ENCODE measurements at places on chromosomes 2 and 18.

DNA sequence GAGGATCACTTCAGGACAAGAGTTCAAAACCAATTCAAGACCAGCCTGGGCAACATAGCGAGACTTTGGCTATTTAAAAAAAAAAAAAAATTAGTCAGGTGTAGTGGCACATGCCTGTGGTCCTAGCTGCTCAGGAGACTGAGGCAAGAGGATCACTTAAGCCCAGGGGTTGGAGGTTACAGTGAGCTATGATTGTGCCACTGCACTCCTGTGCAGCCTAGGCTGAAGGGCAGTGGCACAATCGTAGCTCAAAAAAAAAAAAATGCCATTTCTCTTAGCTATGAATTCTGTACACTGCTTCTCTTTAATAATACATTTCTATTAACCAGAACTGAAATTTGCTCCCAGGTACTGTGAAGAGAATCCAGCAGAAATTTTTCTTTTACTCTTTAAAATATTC, 202.8 kb downstream of the DYM start:
- DNase-seq, result no peak

DNA sequence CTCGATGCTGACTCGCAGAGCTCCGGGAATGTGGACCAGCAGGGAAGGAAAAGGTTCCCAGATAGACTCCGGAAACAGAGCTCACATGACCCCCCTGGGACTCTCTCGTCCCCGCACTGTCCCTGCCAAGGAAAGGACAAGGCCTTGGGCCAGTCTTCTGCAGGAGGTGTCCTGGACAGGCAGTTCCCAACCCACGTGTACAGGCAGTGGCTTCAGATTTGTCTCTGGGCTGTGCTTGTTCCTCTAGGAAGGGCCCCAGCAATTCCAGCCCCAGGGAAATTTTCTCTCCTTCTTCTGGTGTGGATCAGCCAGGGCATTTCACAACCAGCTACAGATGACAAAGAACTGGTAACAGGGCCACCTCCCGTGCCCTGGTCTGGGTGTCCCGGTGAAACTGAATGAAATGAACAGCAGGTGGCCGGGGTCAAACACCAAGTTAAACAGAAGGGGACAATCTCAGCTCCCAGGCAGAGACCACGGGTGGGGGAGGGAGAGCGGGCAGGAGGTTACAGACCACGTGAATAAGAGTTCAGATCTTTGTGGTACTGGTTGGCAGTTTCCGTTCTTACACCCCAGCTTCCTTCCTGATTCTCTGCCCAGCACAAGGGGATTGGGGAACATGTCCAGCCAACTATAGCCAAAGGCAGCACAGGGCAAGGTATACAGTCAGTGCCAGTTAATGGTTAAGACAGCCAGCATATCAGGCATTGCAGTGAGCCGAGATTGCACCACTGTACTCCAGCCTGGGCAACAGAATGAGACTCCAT, 52.2 kb upstream of the CAB39 start:
- no peak for DNase-seq

DNA sequence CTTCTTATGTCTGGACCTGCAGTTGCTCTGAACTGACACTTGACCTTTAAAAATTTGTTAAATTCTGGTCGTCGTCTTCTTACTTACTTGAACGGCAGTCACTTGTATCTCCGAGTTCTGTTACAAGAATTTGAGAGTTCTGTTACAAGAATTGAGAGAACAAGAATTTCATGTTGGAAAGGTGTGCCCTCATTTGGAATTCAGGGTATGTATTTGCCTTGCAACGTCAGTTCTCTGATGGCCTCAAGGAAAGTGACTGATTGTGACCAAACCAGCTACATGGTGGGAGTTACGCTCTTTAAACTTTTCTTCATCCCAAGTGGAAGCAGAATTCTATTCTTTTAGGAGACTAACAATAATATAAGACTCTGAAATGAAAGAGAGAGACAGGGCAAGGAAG, 320.0 kb upstream of the TRIB2 start:
- DNase-seq, result no peak

DNA sequence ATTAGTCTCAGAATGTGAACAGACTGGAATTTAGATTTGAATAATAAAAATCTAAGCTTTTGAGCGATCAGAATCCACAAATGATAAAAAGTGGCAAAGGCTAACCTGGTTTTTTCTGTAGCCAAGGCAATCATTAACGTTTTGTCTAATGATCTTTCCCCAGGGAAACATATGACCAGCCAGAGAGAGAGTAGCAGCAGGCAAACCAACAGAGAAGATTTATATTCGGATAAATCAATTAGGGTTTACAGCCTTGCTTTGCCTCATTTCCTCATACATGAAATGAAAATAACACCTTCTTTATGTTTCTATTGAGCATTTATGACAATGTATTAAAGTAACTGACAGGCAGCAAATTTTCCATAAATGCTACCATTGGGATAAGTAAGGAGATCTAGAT, 14.5 kb downstream of the TIA1 start:
- no peak for DNase-seq

GRCh38 chr2:240435457-240435947, at the start of gene GPC1:
GPC1 (plus strand) TSS chr2:240435663; CDS start chr2:240435919, 256 bp downstream.
- DNase-seq, result no peak

DNA sequence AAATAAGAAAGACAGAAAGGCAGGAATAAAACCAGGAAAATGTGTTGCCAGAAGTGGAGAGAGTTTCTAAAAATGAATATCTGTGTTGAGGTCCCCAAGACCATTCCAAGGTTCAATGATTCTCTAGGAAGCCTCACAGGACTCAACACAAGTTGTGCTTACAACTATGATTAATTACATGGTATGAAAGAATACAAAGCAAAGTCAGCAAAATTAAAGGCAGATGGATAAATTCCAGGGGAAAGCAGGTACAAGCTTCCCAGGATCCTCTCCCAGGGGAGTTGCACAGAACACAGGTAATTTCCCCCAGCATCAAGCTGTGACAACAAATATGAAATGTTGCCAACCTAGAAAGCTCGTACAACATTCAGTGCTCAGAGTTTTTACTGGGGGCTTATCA, 154.4 kb upstream of the HNMT start:
- DNase-seq, result no peak

DNA sequence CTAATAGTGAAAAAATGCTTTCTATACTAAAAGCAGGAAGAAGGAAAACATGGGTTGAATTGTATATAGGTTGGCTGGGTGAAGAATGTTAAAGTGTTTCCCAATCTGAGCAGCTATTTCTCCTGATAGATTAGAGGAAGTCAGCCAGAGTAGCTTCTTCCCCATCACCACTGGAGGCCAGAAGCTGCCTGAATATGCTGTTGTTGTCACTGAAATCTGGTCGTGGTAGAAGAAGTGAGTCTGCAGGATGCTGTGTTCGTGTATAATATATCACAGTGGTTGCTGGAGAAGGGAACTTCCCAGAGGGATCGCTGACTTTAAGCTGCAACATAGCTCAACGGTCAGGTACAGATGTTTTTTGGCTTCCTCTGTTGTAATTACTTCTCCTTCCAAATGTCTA, 247.5 kb upstream of the LRATD1 start:
- DNase-seq, result no peak

DNA sequence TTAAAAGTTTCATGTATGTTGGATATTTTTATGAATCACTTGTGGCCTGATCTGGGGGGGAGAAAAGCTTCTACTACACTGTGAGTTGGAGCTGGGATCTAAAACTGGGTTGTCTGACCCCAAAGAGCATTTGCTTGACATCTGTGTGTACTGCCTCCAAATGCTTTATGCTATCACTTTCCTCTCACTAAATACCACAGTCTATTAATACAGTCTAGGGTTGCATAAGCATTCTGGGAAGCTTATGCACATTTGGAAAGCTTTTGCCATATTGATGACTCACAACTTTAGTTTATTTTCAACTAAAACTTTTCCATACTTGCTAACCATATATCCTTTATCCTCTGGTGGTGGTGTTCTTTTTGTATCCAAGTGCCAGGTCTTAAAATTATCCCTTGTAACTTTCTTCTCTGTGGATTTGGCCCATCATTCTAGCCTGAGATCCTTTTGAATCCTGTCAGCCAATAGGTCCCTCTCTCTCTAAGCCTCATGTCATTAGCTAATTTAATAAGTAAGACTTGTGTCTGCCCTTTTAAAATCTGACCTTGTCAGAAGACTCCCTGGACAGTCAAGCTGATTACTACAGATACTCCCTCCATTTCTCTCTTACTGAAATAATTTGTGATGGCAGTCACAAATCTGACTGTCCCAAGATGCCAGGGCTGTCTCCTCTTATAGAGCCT, 72.7 kb downstream of the NXPH2 start:
- DNase-seq, result no peak

DNA sequence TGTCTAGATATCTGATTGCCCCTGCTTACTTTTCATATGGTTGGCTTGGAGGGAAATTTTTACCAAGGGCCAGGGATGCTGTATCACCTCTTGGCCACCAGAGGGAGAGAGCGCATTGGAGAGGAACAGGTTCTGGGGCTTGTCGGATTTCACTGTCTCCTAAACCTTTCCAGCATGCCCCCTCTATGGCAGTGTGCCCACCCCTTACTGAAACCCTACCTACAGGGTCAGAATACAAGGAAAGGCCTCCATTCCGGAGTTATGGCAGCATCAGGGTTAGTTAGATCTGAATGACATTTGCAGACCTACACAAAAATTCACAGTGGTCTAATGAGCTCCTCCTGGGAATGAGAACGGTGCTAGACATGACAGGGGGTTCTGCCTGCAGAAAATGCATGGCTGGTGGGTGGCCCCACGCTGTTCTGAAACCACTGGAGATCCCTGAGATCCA, 5.8 kb downstream of the SLC14A2 start:
- no peak for DNase-seq

GRCh38 chr2:127049927-127050802, 56.8 kb downstream of the BIN1 start:
- peak; percentile 43 for DNase-seq

DNA sequence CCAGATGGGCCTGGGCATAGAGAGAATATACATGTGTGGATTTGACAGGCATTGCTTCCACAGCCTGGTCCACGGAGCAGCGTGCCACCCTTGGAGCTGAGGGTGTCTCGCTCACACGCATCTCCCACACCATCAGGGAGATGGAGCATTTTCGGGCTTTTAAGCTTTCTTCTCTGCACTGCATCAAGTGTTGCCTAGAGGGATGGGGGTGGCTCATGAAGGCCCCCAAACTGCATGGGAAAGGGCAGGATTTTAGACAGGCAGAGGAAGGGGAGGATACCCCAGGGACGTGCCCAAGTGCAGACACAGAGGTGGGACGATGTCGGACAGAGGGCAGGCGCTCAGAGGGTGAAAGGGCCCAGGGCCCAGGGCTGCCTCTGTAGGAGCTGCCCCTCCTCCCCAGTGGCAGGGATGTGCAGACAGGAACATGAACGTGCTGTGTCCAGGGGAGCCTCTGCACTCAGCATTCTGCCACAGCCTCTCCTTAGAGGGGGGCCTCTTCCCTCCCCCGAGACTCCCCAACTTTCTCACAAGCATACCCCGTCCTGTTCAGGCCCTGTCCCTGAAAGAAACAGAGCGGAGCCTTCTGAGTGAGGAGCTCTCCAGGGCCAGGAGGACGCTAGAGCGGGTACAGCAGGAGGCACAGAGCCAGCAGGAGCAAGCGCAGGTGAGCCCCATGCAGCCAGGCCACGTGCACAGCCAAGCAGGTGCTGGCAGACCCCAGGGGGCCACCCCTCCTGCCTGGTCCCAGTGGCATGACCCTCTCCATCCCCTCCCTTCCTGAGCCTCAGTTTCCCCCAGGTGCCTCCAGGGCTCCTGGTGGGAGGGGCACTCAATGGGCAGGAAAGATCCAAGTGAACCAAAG, 42.9 kb upstream of the SNED1 start:
- no peak for DNase-seq

DNA sequence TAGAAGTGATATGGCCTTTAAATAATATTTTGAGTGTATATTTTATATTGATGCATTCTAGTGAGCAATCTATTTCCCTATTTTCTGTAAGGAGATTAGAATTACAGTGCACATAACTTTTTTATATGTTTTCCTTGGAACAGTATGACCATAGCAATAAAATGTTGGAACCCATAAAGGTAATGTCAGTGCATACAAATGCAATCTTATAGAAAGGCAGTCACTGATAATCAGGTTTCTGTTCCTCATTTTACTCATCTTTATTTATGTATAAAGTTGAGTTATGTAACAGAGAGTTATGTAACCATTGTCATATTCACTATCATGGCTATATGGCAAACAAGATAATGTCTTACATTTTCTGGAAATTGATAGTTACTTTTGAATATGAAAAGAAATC, 179.9 kb upstream of the NETO1 start:
- DNase-seq, result no peak

DNA sequence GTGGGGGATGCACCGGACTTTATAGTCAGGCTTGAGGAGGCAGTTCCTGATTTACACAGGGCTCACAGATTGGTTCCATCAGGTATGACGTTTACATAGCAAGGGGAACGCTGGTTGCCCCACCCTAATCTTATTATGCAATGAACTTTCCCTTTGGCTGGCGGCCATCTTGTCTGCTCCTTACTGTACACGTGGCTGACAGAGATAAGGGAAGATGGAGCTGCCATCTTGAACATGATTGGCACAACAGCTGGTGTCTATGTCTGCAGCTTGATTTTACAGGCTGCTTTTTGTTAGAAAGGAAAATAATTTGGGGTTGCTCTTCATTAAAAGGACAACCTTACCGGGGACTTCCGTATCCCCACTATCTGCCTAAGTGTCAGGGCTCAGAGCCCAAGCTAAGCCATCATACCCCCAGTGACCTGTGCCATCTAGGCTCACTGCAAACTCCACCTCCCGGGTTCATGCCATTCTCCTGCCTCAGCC, 33.5 kb upstream of the ATG16L1 start:
- no peak for DNase-seq

DNA sequence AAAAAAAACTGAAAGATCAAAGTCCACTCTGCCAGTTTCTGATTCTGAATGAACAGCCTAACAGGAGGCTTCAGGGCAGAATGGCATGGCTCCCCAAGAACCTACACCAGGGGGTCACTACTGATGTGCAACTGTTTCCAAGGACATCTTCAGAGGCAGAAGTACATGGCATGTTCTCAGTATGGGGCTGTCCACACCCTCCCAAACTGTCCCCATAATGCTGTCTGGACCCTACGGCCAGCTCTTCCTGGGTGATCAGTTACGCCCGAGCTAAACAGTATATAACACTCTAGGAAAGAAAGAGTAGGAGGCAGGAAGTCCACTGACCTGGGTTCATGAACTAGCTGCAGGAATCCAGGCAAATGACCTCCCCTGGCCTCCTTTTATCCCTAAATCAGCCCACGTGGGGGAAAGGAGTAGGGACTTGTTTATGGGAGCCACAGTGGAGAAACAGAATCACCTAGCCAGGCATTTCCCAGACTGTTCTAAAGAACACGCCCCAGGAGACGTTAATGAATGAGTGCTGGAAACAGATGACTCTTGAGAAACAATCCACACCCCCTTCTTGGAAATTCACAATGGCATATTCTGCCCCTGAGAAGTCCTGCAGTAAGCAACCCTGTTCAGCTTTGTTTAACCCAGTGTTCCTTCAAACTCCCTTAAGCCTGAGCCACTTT, 2.5 kb downstream of the TMBIM1 start:
- DNase-seq, result no peak

DNA sequence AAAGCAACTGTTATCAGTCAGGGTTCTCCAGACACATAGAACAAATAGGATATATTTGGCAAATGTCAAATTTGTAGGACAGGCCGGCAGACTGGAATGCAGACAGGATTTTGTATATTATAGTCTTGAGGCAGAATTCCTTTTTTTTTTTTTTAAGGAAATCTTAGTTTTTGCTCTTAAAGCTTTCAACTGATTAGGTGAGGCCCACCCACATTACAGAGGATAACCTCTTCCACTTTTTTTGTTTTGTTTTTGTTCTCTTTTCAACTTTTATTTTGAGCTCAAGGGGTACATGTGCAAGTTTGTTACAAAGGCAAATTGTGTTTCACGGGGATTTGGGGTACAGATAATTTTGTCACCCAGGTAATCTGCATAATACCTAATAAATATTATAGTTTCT, 350.2 kb upstream of the CHAC2 start:
- DNase-seq, result no peak

Measured in NCI-H524 treated with DMSO at 0.1 percent for 48 hours (cell line).